COLO829 (cell line): ENCODE measurements at places on chromosomes 3 and 15.

DNA sequence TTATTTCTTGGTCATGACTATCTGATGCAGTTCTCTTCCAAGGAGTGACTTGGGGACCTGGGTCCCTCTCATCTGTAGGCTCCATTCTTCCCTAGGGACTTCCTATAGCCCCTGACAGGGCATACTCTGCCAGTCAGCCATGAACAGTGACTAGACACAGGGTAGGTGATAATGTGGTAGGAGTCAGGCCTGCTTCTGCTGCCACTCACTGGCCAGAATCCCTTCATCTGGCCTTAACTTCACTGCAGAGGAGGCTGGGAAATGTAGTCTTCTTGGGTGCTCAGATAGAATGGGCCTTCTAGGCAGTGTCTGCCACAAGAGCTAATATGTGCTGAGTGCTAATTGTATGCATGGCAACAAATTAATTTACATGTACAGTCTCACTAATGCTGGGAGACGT, 84.5 kb downstream of the CACNA2D3 start:
- no peak for DNase-seq

DNA sequence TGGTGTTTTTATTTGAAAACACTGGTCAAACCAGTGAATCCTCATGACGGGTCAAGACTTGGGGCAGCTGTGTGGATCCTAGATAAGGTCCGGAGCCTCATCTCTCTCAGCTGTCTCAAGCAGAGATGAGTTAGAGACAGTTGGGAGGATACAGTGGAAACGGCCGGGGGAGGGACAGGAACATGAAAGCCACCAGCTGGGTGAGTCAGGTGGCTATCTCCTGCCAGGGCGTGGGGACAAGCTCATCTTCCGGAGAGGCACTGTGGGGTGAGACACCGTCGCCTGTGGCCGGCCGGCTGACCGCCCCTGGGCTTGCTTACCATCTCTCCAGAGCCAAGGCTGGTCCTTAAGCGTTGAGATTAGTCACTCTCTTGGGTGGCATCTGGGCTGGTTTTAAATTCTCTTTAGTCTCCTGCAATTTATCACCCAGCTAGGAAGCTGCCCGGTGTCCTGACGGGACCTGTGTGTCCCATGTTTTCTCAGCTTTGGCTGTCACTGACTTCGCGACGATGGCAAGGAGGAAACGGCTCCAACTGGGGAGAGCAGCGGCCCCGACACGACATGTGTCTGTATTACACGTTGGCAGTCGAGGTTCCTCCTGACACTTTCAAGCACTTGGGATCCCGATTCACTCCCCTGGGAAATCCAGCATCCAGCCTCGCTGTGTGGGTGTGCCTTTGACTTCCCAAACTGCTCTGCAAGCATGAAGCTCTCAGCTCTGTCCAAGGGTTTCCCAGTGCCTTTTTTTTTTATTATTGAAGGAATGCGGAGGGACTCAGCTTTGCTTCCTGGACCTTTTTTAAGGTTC, 7.5 kb downstream of the ST8SIA2 start:
- no peak for DNase-seq

GRCh38 chr3:139230391-139230790, 113.4 kb upstream of the MRPS22 start:
- no peak for DNase-seq

DNA sequence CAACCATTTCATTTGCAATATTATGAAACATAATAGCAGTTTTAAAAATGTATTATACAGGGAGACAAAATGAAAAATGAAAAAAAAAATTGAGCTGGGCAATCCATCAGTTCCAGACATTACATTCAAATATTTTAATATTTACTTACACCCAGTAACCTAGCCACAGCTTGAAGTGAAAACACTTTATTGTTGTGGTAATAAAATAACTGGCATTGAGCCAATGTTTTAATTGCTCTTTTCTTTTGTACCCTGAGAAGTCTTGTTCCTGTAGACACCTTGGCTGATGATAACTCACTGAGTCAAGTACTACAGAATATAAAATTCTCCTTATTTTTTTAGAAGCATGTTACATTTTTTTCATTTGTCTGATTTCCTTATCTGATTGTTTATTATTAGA, 180.6 kb downstream of the ROBO1 start:
- DNase-seq: no peak

DNA sequence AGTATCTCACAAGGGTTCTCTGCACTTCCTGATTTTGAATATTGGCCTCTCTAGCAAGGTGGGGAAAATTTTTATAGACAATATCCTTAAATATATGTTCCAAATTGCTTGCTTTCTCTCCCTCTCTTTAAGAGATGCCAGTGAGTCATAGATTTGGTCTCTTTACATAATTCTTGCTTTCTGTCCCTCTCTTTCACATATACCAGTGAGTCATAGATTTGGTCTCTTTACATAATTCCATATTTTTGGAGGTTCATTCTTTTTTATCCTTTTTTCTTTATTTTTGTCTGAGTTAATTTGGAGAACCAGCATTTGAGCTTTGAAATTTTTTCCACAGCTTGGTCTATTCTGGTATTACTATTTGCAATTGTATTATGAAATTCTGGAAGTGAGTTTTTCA, 77.7 kb upstream of the NUDT16 start:
- DNase-seq: no peak

GRCh38 chr3:69052472-69052898, 352 bp upstream of the TMF1 start:
- no peak for DNase-seq

GRCh38 chr3:188578576-188579363, 424.8 kb downstream of the LPP start:
- no peak for DNase-seq

DNA sequence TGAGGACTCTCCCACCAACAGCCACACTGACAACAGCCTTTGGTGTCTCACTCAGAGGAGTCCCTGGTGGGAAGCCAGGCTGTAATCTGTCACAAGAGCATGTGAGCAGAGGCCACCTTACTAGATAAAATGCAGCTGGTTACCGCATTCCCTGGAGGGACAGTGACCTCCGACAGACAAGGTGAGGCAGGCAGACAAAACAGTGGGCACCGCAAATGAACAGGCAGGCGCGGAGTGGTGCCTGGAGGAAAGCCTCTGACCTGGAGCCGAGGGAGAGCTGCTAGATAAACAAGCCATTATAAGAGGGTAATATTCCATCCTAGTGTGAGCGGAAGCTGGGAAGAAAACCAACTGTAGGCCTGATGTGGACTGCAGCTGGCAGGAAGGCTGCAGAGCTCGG, 736.4 kb downstream of the FHIT start:
- DNase-seq: no peak

DNA sequence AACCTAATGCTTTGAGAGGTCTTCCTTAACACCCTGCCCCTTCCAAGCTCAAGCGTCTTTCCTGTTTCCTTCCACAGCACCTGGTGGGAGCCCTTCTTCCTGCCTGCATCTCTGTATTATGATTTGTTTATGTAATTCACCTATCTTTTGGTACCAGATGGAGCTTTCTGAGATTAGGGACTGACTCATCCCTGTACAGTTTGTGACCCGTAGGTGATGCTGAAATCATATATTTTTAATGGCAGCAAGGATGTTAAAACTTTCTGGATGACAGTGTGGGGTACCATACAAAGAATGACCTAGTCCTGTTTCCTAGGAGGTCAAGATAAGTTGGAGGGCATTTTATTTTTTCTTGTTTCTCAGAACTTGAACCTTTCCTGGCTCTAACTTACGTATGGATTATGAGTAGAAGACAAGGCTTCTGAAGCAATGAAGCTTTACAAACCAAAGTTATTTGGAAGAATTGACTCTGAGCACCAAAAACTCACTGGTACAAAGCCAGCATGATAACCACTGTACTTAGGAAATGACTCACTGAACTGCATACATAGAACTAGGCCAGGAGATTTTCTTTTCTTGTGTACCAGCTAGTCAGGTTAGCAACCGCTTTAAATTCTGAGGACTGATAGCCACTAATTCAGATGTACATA, 46.6 kb downstream of the HHLA2 start:
- no peak for DNase-seq

- DNase-seq: no peak
Observed at GRCh38 chr3:127698286-127698685, 25.5 kb downstream of the ABTB1 start.

DNA sequence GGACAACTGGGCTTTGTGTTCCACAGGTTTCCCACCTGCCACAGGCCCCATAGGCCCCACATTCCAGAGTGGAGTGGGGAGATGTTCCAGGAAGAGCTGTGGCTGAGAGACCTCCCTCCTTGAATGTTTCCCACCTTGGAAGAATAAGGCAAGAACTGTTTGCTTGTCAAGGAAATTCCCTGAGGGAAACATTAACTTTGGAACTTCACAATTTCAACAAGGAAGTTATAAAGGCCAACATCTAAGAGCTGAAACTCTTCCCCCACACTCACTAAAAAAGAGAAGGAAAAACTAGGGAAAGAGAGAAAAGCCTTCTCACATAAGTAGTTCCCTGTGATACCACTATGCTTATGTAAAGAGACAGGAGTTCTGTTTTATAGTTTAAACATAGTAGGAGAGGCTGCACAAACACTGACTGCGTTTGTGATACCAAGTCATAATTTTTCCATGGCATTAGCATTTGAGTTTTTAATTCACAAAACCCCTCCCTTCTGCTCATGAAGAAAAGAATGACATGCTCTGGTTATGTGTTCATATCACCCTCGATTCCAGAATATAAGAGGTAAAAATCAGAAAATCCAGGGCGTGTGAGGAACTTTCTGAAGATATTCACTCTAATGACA, 39.8 kb upstream of the SPRED1 start:
- no peak for DNase-seq

GRCh38 chr15:68764090-68764489, 56.6 kb downstream of the ANP32A start:
- DNase-seq: no peak

GRCh38 chr15:73677146-73677607, 7.0 kb upstream of the CD276 start:
- DNase-seq: no peak

DNA sequence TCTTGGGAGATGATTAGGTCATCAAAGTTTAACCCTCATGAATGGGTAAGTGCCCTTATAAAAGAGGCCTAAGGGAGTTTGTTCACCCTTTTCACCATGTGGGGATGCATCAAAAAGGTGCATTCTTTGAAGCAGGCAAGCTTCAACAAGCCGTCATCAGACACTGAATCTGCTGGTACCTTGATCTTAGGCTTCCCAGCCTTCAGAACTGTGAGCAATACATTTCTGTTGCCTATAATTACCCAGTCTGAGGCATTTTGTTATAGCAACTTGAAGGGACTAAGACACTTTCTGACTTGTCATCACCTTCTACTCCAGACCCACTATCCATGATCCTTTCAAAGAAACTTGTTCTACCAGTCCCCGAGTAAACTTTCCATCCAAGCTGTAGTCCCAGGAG, 44.6 kb upstream of the LRRC58 start:
- no peak for DNase-seq

DNA sequence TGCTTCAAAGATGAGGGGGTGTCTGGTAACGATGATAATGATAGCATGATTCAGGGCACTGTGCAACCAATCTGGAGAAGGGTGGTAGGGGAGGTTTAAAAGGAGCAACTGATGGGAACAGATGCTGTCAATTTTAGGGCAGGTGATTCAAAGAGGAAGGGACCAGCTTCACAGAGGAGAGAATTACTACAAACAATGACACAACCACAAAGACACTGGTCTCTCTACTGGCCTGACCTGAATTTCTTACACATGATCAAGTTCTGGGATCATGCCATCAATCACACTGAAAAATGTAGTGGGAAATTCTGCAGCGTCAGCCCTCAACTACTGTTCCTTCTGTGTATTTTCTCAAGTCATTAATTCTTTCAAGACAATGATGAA, 2.6 kb upstream of the CDV3 start:
- no peak for DNase-seq

- no peak for DNase-seq
Observed at GRCh38 chr3:72220946-72221345, 436.0 kb upstream of the PROK2 start.

DNA sequence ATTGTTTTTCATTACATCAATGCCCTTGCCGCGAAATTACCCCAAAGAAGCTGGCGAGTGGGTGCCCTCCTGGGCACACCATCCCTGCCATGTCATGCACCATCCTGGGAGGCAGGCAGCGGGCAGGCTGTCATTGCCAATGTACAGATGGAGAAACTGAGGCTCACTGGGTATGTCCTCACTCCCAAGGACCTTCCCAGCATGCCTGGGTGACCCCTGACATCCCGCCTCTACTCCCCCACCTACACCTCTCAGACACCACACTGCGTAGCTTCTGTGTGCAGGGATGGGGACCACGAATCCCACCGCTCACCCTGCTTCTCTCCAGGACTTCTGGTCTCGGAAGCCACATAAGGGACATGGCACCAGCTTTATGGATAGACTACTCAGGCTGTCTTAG, 41.0 kb upstream of the SLC41A3 start:
- no peak for DNase-seq

DNA sequence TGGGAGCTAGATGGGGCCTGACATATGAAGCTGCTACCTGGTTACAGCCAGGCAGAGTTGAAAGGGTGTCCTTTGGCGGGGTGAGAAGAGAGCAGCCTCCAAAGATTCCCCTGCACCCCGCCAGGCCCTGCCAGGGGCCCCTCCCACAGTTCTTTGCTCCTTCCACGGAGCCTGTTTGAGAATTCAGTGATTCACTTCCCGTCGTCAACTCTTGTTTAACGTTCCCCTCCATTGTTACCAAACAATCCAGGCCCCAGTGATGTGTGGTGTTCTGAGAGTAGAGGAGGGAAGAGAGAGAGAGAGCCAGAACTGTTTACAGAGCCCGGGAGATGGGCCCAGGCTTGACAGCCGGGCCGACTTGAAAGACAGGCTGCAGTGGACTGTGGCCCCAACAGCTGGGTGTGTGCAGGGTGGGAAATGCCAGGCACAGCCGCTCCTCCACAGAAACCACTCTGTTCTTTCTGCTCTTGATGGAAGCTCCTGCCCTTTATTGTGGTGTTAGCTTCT, 81.5 kb downstream of the SMAD3 start:
- no peak for DNase-seq

GRCh38 chr3:123342631-123343080, 106.2 kb downstream of the ADCY5 start:
- DNase-seq: no peak
